ENCODE measurements at places on chromosomes 2 and 18. TPM values are rescaled to one million over a fixed set of nuclear protein-coding genes. Genes with fewer than 3 reads are reported as not detected.

GRCh38 chr2:88603146-88603545, 24.1 kb downstream of the EIF2AK3 start:
- no peak overlapping the region for H3K27ac ChIP-seq
- H3K4me3 ChIP-seq = no peak overlapping the region
- H3K36me3 ChIP-seq = no peaks in the 10 kb centered on the region
- DNase-seq = no peak
- H3K4me1 ChIP-seq = peaks cover 29% of the 10 kb centered on the region

DNA sequence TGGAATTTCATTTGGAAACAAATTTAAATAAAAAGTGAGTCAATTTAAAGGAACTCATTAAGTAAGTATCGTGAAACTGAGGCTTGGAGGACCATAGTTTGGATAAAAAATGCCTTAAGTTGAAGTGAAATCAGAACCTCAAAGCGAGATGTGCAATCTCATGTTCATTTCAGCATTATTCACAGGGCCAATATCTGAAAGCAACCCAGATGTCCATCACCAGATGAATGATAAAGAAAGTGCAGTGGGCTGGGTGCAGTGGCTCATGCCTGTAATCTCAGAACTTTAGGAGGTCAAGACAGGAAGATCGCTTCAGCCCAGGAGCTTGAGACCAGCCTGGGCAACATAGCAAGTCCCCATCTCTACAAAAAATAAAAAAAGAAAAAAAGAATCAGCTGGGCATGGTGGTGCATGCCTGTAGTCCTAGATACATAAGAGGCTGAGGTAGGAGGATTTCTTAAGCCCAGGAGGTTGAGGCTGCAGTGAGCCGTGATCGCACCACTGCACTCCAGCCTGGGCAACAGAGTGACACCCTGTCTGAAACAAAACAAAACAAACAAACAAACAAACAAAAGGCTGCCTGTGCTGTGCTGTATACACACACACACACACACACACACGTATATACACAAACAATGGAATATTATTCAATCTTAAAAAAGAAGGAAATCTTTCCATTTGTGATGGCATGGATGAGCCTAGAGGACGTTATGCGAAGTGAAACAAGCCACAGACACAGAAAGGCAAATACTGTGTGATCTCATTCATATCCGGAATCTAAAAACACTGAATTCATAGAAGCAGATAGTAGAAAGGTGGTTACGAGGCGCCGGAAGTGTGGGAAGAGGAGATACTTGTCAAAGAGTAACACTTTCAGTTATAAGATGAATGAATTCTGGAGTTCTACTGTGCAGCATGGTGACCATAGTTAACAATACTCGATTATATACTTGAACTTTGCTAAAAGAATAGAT, 14.5 kb downstream of the SH3RF3 start:
- DNase-seq = no peak
- no peaks in the 10 kb centered on the region for H3K27me3 ChIP-seq
- no peaks in the 10 kb centered on the region for H3K36me3 ChIP-seq
- H3K4me1 ChIP-seq = no peaks in the 10 kb centered on the region

Gene SEPTIN10
- 132 TPM for total RNA-seq

GRCh38 chr2:241571821-241572620, 13.5 kb downstream of the BOK start:
- no peaks in the 10 kb centered on the region for H3K36me3 ChIP-seq
- DNase-seq = no peak
- H3K4me3 ChIP-seq = no peak overlapping the region
- H3K4me1 ChIP-seq = peaks cover 18% of the 10 kb centered on the region
- H3K27me3 ChIP-seq = no peaks in the 10 kb centered on the region

DNA sequence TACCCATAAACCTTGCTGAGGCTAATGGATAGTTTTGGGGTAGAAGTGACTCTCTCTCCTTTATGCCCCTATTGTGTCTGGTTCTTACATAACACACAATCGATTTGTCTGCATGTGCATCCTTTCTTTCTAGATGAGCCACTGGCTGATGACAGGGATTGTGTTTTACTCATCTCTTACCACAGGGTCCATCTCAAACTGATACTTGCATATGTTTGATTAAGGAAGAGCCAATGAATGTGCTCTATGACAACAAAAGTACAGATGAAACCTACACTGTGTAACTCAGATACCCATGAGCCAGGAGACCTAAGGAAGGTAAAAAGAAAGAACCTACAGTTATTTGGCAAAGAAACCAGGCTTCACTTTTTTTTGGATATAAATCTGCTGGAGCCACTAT, 13.2 kb upstream of the BZW1 start:
- H3K27me3 ChIP-seq = no peaks in the 10 kb centered on the region
- peaks cover 25% of the 10 kb centered on the region for H3K4me1 ChIP-seq
- no peak for DNase-seq
- H3K36me3 ChIP-seq = no peaks in the 10 kb centered on the region
- no peak overlapping the region for H3K4me3 ChIP-seq

- H3K27ac ChIP-seq = no peak overlapping the region
- H3K4me3 ChIP-seq = no peak overlapping the region
- H3K36me3 ChIP-seq = peaks cover 17% of the 10 kb centered on the region
Measured at GRCh38 chr2:73952499-73953446, 26.1 kb downstream of the DGUOK start.

Gene INHA
- not detected for total RNA-seq

DNA sequence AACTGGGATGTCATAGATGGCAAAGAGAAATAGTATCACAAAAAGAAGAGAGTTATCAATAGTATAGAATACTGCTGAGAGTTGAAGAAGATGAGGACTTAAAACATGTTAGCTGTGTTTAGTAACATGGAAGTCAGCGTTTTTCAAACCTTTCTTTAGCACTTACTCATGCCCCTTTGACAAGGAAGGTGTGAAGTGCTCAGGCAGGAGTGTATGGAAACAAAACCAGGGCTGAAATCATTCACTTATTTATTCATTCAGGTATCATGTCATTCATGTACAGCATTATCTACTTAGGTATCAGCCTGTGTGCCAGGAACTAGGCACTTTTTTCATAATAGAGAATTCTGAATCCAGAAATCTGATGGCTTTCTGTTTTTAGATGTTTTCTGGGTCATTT, 27.2 kb downstream of the CD28 start:
- H3K36me3 ChIP-seq = no peaks in the 10 kb centered on the region
- no peak overlapping the region for H3K4me3 ChIP-seq
- DNase-seq = no peak
- H3K27ac ChIP-seq = no peak overlapping the region

DNA sequence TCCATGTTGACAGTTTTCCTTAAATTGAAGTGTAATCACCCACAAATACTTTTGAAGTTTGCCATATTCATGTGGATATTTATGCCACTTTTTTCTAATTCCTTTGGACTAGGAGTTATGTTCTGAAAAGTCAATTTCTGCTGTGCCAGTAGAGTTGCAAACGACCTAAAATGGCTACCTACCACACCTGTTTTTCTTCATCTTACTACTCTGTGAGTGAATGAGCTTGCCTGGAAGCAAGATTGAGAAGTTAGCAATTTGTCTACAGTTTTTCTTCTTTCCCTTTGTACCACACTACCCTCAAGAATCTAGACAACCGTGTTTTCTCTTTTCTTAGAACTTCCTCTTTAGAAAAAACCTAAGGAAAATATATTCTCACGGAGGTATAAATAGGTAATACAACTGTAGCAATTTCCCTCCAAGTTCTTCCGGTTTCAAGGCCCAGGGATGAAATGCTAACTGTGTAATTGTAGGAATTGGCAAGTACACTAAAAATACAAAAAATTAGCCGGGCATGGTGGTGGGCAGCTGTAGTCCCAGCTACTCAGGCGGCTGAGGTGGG, 7.3 kb upstream of the SLC39A10 start:
- no peak for DNase-seq
- no peaks in the 10 kb centered on the region for H3K36me3 ChIP-seq
- H3K4me1 ChIP-seq = no peaks in the 10 kb centered on the region

Gene DNER
- 0.76 TPM for total RNA-seq

GRCh38 chr18:48636436-48636835, 97.6 kb downstream of the CTIF start:
- peaks cover 37% of the 10 kb centered on the region for H3K36me3 ChIP-seq
- no peak for DNase-seq
- no peak overlapping the region for H3K4me3 ChIP-seq
- H3K27ac ChIP-seq = no peak overlapping the region
- no peaks in the 10 kb centered on the region for H3K4me1 ChIP-seq

GRCh38 chr18:77910347-77910746, 660.7 kb downstream of the GALR1 start:
- H3K4me1 ChIP-seq = no peaks in the 10 kb centered on the region
- H3K4me3 ChIP-seq = no peak overlapping the region
- no peak overlapping the region for H3K27ac ChIP-seq
- no peaks in the 10 kb centered on the region for H3K27me3 ChIP-seq

- no peak for DNase-seq
- no peak overlapping the region for H3K27ac ChIP-seq
- no peak overlapping the region for H3K4me3 ChIP-seq
- no peaks in the 10 kb centered on the region for H3K36me3 ChIP-seq
- H3K4me1 ChIP-seq = peaks cover 8% of the 10 kb centered on the region
Measured at GRCh38 chr2:142980246-142981068, 103.0 kb downstream of the KYNU start.

- no peak overlapping the region for H3K27ac ChIP-seq
- DNase-seq = no peak
- no peaks in the 10 kb centered on the region for H3K36me3 ChIP-seq
- no peak overlapping the region for H3K4me3 ChIP-seq
- no peaks in the 10 kb centered on the region for H3K27me3 ChIP-seq
Measured at GRCh38 chr2:182792441-182792840, 74.0 kb downstream of the FRZB start.

DNA sequence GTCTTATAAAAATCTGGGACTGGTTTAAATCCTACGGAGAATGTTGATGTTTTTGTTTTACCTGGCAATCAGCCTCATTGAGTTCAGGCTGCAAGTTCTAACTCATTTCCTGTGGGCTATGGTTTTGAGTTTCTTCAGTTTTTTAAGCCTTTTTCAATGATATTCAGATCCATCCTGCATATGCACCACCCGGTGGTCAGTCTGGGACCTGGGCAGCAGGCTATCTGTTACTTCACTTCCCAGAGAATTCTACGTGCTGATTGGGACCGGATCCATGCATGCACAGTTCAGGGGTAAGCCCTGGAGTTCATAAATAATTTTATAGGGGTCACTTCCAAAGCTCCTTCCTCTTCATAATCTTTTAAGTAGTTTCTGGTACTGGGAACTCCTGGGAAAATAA, 339.2 kb upstream of the HNRNPA3 start:
- no peaks in the 10 kb centered on the region for H3K4me1 ChIP-seq
- no peaks in the 10 kb centered on the region for H3K36me3 ChIP-seq
- H3K27me3 ChIP-seq = no peaks in the 10 kb centered on the region
- H3K4me3 ChIP-seq = no peak overlapping the region

Gene SPATA3
- not detected for total RNA-seq

Gene SLC40A1
- total RNA-seq = 7.7 TPM

GRCh38 chr18:2971741-2972552, 41.0 kb downstream of the LPIN2 start:
- H3K27me3 ChIP-seq = no peaks in the 10 kb centered on the region
- peaks cover 26% of the 10 kb centered on the region for H3K4me1 ChIP-seq
- H3K4me3 ChIP-seq = peak overlapping the region; percentile 0
- no peak for DNase-seq
- no peaks in the 10 kb centered on the region for H3K36me3 ChIP-seq

GRCh38 chr2:64214281-64215115, 70.3 kb upstream of the PELI1 start:
- no peak for DNase-seq
- H3K27ac ChIP-seq = peak overlapping the region; percentile 92
- H3K27me3 ChIP-seq = no peaks in the 10 kb centered on the region
- peaks cover 10% of the 10 kb centered on the region for H3K4me1 ChIP-seq
- H3K4me3 ChIP-seq = peak overlapping the region; percentile 31
- H3K36me3 ChIP-seq = no peaks in the 10 kb centered on the region

GRCh38 chr2:96694279-96694678, 45.6 kb downstream of the LMAN2L start:
- H3K27me3 ChIP-seq = no peaks in the 10 kb centered on the region
- H3K4me3 ChIP-seq = no peak overlapping the region
- H3K4me1 ChIP-seq = peaks cover 15% of the 10 kb centered on the region
- no peaks in the 10 kb centered on the region for H3K36me3 ChIP-seq
- H3K27ac ChIP-seq = no peak overlapping the region

GRCh38 chr18:45449418-45450227, 165.7 kb upstream of the SLC14A2 start:
- peak overlapping the region; percentile 75 for H3K27ac ChIP-seq
- no peak overlapping the region for H3K4me3 ChIP-seq
- no peaks in the 10 kb centered on the region for H3K27me3 ChIP-seq
- DNase-seq = no peak
- peaks cover 21% of the 10 kb centered on the region for H3K4me1 ChIP-seq
- no peaks in the 10 kb centered on the region for H3K36me3 ChIP-seq
